ENCODE measurements at places on chromosomes 2 and 18.

DNA sequence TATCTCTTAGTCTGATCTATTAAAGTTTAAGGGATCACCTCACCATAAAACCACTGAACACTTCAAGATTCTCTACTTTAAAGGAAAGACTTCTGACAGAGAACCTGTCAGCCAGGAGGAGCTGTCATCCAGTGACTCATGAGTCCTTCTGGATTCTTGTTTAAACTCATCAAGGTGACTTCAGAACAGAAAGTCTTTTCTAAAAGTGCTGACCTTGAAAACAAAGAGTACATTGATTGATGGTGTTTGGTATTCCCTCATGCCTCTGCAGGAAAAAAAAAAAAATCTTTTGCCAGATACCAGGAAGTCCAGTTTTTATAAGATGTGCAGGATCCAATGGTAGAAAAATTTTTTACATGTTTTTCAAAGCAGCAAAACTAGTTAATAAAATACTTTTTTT is 12.3 kb downstream of the DSG2 start:
- DNase-seq: no peak

GRCh38 chr2:205405194-205405593 is 277.1 kb upstream of the NRP2 start:
- no peak for DNase-seq

- no peak for DNase-seq
These were observed 265.1 kb downstream of the RIT2 start for GRCh38 chr18:42850174-42851083.

DNA sequence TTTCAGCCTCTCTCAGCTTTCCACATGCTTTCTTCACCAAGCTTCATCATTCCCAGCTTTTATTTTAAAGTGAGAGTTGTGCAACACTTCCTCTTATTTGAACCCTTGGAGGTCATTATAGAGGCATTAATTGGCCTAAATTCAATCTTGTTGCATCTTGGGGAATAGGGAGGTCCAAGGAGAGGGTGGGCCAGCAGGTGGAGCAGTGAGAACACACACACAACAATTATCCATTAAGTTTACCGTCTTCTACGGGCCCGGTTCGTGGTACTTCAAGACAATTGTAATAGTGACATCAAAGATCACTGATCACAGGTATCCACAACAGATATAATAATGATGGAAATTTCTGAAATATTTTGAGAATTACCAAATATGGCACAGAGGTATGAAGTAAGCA is 457.2 kb upstream of the SMIM21 start:
- no peak for DNase-seq

- DNase-seq: no peak
These were observed 108.4 kb upstream of the YPEL5 start for GRCh38 chr2:30038419-30038818.

DNA sequence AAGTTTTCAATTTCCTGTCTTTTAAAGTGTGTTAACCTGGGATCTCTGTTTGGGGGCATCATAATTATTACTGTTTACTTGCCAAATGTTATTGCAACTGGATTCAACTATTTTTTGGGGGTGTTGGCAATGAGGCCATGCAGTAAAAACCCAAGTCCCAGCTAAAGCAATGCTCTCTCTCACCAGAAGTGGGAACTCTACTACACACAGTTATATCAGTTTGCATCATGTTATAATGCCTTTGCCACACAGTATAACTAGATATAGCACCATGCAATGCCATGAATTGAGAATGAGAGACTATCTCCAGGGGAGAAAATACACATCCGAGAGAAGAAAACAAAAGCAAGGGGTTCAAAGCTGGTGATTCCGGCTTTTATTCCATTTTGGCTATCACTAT is 79.0 kb downstream of the GCA start:
- DNase-seq: no peak

- peak; percentile 8 for DNase-seq
These were observed 2.8 kb downstream of the TRPM8 start for GRCh38 chr2:233919938-233920337.

DNA sequence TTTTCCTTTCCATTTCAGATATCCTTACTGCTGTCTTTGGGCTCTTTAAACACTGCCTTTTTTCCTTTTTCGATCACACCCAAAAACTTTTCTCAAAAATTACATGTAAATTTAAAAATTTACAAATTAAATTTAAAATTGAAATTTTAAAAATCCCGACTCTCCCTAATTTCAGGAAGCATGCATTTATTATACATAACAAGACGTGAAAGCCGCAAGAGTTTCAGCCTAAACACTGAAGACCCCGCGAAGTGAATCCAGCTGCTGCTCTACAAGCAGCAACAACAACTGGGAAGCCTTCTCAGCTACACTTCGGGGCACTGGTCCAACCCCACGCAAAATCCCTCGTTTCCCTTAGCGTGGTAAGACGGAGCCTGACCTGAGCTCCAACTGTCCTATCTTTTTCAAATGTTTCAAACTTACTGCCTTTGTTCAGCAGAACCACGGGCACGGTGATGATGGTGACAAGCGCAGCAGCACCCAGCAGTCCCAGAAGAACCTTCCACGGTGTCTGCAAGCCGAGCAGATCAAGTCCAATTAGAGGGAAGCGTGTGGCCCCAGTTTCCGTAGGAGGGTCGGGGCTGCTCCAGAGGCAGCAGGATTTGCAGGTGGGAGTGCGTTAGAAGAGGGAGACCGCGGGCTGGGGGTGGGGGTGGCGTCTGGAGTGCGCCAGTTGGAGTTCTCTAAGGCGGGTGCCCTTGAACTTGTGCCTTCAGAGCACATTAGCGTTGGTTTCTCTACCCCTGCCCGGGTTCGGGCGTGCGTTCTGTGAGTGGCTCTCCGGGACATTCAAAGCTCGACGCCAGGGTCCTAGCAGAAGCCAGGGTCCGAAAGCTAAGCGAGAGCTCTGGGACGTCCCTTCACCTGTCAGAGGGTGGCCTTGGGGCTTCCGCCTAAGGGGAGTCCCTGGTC is 783 bp downstream of the DPP4 start:
- DNase-seq: peak; percentile 14

DNA sequence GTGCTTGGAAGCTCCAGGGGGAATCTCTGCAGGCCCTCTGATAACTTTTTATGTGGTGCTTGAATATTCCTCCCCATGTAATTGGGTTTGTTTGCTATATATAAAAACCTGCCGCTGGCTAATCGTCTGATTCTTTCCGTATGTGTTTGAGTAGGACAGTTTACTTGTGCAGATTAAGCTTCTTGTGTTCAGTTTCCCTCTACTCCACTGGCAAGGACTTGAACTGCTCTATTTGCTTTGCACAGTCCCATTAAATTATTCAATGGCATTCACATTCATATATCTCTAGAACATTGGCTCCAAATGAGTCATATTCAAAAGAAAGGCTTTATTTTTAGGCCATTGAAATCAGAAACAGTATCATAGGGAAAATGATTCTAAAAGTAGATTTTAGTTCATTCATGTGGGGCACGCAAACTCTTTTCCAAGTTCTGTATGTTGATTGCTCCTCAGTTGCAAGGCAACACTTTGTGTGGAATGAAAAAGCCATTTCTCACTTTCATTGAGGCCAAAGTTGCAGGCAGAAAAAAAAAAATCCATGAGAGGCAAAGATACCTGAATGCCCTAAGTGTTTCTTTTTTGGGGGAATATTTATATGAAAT is 1682.3 kb upstream of the PIK3C3 start:
- no peak for DNase-seq

DNA sequence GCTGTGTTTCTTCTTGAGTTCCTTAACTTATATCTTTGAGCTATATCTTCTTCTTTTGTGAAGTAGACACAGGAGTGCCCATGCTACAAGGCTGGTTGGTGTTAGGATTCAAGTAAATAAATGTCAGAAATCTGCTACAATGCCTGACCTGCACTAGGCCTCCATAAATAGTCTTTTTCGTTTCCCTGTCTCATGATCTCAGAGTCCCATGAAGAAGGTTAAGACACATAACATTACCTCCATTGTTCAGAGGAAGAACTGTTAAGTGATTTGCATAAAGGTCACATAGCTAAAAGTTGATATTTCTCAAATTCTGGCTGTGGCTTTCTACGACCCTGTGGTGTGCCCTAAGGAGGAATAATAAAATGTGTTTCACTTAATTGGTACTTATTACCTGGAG is 228.4 kb downstream of the KCNS3 start:
- DNase-seq: no peak

DNA sequence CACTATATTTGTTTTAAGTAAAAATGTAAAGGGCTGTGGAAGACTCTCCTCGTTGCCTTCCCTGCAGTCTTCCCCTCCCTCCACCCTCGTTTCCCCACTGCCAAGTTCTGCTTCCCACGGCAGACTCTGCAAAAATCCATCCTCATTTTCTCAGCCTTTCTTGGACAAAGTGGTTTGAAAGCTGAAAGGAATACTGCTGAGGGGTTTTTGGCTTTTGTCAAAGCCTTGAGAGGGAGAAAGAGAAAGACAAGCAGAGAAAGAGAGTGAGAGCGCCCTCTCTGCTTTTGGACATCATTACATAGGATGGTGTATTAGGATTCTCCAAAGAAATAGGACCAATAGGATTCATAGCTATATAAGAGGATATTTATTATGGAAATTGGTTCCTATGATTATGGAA is 455.9 kb upstream of the SOX11 start:
- no peak for DNase-seq

- no peak for DNase-seq
These were observed 35.2 kb downstream of the STK39 start for GRCh38 chr2:168212167-168212566.

DNA sequence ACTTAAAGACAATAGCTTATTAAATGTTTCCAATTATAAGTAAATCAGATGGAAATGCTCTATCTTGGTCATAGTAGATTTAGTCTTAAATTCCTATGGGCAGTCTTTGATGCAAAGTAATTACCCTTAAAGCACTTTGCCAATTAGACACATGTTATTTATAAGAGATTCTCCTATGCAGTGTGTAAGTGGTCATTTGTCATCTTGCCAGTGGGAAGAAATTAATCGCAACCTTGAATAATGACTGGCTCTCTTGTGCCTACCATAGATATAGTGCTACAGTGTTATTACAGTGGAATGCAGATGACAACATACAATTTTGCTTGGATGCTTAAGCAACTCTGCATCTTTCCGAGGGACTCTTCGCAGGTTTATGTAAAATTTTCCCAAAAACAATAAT is 311.0 kb upstream of the THUMPD2 start:
- no peak for DNase-seq

DNA sequence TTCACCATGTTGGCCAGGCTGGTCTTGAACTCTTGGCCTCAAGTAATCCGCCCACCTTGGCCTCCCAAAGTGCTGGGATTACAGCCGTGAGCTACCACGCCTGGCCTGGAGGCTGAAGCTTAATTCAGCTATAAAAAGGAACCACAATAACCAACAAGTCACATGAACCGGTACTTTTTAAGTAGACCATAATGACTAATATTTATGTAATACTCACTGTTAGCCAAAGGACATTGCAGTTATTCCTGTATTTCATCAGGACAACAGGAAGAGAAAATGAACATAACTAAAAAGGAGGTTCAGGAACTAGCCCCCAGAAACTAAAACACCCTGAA is 49.0 kb upstream of the TMEM87B start:
- DNase-seq: peak; percentile 7

DNA sequence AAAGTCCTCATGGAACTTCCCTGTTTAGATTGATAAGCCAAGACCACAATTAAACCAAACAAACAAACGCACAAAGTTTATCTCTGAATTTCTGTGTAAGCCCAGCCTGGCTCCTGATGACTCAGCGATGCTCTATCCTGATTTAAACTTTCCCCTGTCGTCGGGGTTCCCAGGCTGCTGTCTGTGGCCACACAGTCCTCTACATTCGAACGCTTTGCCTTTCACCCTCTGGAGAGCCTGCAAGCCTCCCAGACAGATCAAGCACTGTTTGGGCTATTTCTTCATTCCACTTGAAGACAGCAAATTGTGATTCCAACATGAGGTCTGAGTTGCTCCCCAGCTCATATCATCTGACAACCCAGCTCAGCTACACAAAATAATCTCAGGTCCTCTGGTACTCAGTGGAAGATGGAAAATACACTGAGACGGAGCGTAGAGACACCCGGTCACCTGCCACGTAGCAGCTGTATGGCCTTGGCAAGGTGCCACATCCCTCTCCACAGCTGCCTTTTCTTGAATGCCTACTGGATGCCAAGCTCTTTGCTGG is 51.2 kb downstream of the CYRIA start:
- DNase-seq: no peak

GRCh38 chr2:10245021-10245420 is 57.7 kb upstream of the HPCAL1 start:
- no peak for DNase-seq

DNA sequence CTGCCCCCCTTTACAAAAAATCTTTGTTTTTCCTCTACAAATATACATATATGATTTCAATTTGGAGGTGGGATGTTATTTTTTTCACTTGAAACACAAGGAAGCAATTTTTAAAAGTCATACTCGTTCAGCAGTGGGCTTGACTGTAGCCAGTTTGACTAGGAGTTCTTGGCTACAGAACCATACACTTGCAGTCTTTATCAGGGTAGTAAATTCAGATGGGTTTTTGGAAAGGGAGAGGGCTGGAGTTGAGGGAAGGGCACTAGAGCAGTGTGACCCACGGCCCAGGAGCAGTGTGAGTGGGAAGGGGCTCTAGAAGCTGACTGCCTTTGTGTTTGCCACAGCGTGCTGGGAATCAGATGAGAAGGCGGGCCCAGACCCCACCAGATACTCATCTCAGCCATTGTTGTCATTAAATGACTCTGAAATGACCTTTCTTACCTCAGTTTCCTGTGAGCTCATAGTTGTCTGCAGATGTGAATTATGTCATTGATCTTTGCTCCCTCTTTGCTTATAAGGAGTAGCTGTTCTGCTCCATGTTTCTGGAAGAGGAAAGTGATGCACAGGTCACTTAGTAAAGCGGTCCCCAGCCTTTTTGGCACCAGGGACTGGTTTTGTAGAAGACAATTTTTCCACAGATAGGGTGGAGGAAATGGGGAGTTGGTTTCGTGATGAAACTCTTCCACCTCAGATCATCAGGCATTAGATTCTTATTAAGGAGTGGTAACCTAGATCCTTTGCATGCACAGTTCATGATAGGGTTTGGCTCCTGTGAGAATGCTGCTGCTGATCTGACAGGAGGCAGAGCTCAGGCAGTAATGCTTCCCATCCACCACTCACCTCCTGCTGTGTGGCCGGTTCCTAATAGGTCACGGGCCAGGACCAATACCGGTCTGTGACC is 116.8 kb downstream of the SPTBN1 start:
- peak; percentile 72 for DNase-seq

GRCh38 chr2:233936089-233936488 is 18.9 kb downstream of the TRPM8 start:
- no peak for DNase-seq

DNA sequence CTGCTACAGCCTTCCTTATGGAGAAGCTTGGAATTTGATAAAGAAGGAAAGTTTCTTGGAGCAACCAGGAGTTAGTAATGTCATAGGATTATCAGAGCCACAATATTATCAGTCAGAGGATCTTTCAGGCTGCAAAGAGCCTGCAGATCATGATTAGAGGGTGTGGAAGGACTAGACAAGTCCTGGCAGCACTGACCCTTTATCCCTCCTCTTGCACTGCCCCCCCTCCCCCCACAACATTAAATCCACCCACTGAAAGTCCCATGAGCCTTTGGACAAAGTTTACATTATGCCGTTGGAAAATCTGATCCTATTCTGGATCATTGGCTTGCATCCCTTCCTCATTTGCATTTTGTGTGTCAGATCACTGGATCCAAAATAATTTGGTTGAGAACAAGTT is 18.7 kb upstream of the IMPA2 start:
- DNase-seq: no peak
